ENCODE measurements at places on chromosomes 1 and 21. TPM values are rescaled to one million over a fixed set of nuclear protein-coding genes. Genes with fewer than 3 reads are reported as not detected.
A peak's percentile ranks its signal among the peaks of the same experiment; 100 is the strongest.

- DNase-seq, result no peak
These were observed 19.1 kb downstream of the ETNK2 start for GRCh38 chr1:204132718-204133117.

DNA sequence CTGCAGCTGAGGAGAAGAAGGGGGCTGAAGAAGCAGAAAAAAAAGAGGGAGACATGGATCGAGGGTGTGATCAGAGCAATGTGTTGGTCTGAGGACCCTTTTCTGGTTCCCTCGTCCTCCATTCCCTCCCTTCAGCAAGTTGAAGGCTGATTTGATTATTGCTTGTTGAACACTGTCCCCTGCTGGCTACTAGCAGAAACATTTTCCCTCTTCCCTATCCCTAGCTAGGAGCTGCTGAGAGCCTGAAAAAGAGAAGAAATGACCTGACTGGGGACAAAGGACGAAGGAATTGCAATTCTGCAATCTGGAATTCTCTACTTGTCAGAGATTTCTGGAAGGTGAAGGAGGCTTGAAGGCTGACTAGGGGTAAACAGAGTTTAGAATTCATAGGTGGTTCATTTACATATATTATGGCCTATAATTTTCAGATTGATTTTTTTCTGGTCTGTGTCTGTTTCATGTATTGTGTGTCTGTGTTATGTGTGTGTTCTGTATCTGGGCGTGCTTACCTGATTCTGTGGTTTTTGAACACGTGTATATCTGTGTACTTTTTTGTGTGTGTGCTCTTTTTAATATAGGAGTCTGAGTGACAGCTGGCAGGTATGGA is 9.8 kb downstream of the NHLH1 start:
- DNase-seq, result peak; percentile 76

- no peak for DNase-seq
These were observed 55.9 kb downstream of the RHBG start for GRCh38 chr1:156424806-156425432.

GRCh38 chr1:64223329-64224151 is 20.1 kb downstream of the UBE2U start:
- DNase-seq, result no peak

GRCh38 chr1:196858811-196859210 is 29.0 kb upstream of the CFHR4 start:
- DNase-seq, result no peak

DNA sequence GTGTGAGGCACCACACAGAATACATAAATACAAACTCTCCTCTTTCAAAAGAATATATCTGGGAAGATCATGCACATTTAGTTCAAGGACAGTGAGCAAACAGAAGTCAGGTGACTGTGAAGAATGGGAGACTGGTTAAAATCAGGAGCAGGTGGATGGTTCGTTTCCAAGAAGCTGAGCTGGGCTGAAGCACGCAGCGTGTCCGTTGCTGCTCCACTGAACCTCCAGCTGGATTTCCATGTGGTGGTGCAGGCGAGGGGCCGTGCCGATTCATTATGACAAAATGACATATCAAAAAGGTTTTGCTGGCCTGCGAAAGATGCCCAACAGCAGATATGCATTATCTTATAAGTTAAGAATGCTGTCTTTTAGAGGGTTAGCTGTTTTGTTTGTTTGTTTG is 66.0 kb downstream of the OLIG1 start:
- DNase-seq, result no peak

- DNase-seq, result peak; percentile 63
These were observed 3.2 kb upstream of the CD1C start for GRCh38 chr1:158286487-158286886.

- DNase-seq, result no peak
These were observed 80.1 kb downstream of the FOXD2 start for GRCh38 chr1:47517946-47518345.

GRCh38 chr1:6206520-6206855 is 569 bp downstream of the RNF207 start:
- DNase-seq, result no peak

Gene RGS5
- polyA plus RNA-seq, result 1.2 TPM

Gene LRRC8B
- 2.9 TPM for polyA plus RNA-seq

Data from B cell (primary cell).